ENCODE measurements at places on chromosomes 7 and 10.

DNA sequence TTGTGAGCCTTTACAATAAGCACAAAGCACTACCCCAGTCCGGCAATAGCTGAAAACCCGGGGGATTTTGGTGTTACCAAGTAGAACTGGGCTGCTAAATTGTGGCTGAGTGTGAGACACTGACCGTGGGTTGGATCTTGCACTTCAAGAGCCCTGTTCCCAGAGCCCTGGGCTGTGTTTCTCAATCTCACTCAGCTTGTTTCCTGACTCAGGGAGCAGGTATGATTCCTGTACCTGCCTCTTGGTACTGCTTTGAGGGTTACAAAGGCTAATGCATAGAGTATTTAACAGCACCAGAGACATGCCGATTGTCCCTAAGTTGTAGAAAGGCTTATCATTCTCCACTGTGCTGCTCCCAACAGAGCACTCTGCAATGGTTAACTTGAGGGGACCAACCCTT lies 134.6 kb downstream of the TEX36 start:
- no peak for DNase-seq

- no peak for DNase-seq
These were observed 45.7 kb downstream of the PITRM1 start for GRCh38 chr10:3126741-3127346.

DNA sequence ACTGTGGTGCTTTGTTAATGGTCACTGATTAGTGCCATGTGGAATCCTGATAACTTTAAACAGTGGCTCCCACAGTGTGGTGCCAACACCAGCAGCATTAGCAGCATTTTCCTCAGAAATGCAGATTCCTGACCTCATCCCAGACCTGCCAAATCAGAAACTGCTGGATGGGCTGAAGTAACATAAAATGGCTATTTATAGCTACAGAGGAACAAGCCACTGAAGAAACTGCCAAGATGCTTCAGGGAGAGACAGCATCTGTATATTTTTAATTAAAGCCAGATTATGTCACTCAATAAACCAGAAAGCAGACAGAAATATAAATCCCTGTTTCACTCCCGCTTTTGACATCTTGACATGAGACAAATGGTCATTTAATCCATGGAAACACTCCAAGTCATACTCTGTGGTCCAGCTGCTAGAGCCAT lies 178.5 kb downstream of the AMPH start:
- DNase-seq = no peak

DNA sequence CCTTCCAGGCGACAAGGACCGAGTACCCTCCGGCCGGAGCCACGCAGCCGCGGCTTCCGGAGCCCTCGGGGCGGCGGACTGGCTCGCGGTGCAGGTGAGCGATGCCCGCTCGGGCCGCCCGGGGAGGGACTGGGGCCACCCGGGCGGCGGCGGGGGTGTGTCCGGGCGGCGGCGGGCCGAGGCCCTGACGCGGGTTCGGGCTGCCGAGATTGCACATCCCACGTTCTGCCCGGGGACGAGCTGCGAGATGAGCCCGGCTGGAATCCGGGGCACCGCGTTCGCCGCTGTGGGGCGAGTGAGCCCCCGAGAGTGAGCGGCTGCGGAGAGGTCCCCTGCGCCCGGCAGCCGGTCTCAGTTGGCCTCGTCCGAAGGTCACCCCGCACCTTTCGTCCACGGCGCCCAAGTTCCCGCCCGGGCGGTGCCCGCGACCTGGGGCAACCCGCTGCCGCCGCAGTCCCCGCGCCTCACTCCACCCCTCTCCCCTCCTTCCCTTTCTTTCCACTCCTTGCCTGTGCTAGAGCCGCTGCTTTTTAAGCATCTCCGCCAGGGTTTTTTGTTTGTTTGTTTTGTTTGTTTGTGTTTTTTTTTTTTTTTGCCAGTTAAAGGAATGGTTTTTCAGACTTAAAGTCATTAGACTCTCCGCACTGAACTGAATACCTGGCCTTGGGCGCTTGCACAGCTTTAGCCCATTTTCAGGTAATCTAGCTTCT lies 515 bp downstream of the RALA start:
- DNase-seq = no peak

- no peak for DNase-seq
These were observed 121.8 kb upstream of the NPVF start for GRCh38 chr7:25350041-25350440.

GRCh38 chr10:130127364-130128061 lies 8.7 kb upstream of the GLRX3 start:
- DNase-seq = no peak

DNA sequence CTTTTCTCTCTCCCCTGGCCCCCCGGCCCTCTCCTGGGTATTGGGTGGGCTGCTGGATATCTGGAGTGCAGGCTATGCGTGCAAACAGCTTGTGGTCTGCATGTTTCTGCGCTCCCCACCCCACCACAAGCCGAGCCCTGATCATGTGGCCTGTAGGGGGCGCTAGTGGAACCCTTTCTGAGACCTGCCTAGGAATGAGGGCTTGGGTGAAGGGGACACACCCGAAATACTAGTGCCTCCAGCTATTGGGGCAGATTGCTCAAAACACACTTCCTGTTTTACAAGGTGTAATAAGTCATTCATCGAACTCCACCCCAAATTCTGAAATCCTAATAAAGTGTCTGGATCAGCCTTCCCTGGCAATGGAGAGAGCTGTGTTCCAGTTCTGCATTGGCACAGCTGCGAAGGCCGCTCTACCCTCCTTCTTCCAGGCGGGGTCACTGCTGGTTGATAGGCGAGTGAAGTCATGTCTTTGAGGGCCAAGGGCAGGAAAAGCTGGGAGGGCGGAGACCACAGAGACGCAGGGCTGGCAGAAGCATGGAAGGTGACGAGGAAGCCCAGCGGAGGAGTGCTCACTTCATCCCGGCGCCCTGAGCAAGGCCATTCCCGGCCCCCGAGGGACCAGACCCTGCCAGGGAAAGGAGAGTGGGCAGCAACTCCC lies 19.8 kb upstream of the PRRT4 start:
- no peak for DNase-seq

- DNase-seq = no peak
These were observed 17.4 kb downstream of the CYP3A4 start for GRCh38 chr7:99766484-99767099.

All from SIG-M5 (cell line).